ENCODE measurements at places on chromosomes 7 and 10. TPM values are rescaled to one million over a fixed set of nuclear protein-coding genes. Genes with fewer than 3 reads are reported as not detected.

Gene DNA2
- 6.8 TPM for polyA plus RNA-seq

Gene KLF14
- polyA plus RNA-seq = 4.3 TPM

Gene ZWINT
- 36.2 TPM for polyA plus RNA-seq

Gene MSS51
- 1.5 TPM for polyA plus RNA-seq

Gene GOLGA7B
- 0.95 TPM for polyA plus RNA-seq

Gene CCDC201
- not detected for polyA plus RNA-seq
